ENCODE measurements at places on chromosomes 6 and 20.

GRCh38 chr6:15654250-15654649, 8.6 kb downstream of the DTNBP1 start:
- no peak for DNase-seq

GRCh38 chr20:41242352-41242751, 75.2 kb downstream of the ZHX3 start:
- DNase-seq: no peak

DNA sequence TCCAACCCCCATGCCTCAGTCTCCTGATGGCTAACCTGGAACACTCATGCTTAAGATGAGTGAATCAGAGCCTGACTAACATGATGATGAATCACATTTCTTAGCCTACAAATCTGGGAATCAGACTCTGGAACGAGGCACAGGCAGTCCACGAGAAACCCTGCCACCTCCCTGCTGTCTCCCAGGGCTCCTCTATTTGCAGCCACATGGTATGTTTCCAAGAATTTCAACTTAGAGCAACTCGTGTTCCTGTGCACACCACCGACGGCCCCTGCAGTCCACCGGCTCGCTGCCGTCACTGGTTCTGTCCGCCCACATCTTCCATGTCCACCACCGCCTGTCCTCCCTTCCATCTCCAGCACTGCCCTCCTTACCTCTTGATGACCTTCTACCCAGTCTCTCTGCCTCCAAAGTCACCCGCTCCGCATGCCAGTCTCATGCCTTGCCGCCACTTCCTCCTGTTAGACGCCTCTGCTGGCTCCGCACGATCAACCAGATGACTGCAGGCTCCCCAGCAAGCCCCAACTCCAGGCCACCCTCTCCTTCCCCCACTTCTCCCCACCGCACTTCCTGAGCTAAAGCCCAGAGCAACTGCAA, 87.6 kb downstream of the AGPAT4 start:
- DNase-seq: no peak

GRCh38 chr20:55166063-55166462, 690.7 kb downstream of the DOK5 start:
- DNase-seq: no peak

DNA sequence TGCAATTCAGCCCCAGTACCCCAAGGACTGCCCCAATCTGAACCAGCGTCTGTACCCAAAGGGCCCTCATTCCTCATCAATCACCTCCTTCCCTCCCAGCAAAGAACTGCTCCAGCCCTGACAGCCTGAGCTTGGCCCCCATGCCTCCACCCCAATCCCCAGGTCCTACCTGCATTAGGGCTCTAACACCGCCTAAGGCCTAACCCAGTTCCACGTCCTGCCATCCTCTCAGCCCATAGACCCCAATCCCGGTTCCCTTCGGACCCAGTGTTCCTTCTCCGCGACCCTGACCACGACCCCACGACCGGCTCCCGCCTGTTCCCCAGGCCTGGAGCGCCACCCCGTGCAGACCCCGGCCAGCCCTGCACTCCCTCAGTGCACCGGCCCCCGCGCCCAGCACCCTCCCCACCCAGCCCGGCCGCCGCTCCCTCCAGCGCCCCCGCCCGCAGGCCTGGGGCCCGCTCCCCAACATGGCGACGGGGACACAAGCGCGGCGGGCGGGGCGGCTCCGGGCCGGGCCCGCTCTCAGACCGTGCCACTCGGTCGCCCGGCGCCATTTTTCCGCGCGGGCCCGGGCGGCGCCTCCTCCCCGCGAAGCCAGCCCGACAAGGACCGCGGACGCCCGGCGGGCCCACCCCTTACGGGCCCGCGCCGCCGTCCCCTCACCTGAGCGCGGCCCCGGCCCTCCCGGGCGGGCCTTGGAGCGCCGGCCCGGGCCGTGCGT, 483 bp downstream of the NCOA6 start:
- peak; percentile 55 for DNase-seq

- no peak for DNase-seq
Measured at GRCh38 chr6:144178323-144178722, 28.0 kb downstream of the STX11 start.

GRCh38 chr6:36631326-36632011, 37.3 kb downstream of the SRSF3 start:
- no peak for DNase-seq

GRCh38 chr6:3291346-3291745, 32.6 kb downstream of the PSMG4 start:
- DNase-seq: no peak

DNA sequence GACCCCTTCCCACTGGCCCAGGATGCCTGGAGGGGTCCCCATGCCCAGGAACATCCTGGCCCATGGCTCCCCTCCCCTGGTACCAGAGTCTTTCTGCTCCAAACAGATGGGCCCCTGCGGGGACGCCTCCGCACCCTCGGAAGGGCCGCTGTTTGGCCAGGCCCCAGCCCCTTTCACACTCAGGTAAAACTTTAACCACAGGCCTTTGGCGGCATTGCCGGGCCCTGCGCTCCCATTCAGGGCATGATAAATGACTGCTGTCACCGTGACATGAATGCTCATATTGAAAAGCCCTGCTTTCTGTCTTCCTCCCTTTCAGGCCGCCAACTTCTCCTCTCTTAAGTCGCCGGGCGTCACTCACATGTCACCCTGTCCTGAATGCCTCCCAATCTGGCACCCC, 141.5 kb upstream of the TOP1 start:
- no peak for DNase-seq

DNA sequence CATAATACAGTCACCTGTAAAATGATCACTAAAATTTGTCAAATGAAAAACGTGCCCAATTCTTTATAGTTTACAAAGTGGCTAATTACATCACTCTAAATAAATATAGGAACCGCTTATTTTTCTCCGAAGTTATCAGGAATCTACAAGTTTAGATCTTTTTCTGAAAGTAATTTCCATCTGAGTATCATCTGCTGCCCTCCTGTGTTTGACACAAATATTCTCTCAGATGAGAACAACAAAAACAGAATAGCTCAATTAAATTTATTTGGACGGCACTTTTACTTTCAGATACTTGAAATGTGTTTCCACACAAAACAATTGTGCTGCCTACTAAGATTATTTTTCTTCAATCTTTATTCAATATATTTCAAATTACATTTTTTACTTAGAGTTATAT, 5.0 kb downstream of the SF3B5 start:
- DNase-seq: no peak

DNA sequence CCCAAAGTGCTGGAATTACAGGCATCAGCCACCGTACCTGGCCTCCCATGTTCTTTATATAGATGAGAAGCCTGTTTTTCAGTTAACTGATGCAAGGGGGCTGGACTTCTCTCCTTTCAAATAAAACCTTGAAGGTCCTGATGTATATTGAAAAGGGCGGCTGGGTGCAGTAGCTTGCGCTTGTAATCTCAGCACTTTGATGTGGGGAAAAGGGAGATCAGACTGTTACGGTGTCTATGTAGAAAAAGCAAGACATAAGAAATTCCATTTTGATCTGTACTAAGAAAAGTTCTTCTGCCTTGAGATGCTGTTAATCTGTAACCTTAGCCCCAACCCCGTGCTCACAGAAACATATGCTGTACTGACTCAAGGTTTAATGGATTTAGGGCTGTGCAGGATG, 16.1 kb upstream of the SAMHD1 start:
- no peak for DNase-seq

DNA sequence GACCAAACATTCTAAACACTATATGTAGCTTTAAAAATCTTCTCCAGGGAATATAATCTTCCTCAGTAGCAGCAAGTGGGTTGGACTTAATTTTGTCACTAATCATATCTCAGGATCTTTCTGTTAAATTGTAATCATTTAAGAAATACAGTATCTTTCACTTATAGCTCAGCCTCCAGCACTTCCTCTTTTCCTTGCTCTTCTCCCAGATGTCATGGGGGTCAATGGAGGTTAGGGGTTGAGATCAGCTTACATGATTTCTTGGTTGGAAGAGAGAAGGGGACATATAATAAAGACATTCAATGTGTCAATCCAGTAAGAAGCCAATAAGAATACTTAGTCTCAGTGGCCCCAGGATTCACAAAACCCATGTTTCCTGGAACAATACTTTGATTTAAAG, 15.7 kb upstream of the REPS1 start:
- DNase-seq: no peak

GRCh38 chr6:158665332-158665731, 15.5 kb downstream of the SYTL3 start:
- no peak for DNase-seq

DNA sequence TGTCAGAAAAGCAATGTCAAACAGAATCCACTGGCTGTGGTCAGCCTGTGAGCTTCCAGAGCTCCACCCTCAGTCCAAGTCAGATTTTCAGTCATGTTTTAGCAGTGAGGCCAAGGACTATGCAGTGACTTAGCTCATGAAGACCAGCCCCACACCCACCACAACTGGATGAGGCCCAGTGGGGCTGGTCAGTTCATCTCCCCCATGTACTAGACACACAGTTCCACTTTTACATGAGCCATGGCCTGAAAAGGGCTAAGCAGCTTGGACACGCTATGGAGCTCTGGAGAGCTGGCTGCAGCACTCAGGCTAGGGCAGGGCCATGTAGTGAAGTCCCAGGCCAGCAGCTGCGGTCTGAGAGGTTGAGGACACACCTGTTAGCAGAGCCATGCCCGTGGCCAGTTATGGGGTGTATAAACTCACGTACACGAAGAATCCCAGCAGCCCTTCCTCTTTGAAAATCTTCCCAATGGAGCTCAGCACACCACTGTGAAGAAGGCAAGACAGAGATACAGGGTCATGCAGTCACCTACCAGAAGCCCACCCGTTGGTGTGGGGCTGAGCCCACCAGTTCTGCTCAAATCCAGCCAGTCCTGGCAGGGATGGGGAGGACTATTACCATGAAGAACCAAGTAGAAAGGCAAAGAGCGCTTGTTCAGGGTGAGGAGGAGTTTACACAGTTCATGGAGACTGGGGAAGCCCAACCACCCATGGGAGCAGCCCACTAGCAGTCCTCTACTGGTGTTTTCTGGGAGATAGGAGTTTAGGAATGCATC, 10.6 kb downstream of the MTCH1 start:
- no peak for DNase-seq

DNA sequence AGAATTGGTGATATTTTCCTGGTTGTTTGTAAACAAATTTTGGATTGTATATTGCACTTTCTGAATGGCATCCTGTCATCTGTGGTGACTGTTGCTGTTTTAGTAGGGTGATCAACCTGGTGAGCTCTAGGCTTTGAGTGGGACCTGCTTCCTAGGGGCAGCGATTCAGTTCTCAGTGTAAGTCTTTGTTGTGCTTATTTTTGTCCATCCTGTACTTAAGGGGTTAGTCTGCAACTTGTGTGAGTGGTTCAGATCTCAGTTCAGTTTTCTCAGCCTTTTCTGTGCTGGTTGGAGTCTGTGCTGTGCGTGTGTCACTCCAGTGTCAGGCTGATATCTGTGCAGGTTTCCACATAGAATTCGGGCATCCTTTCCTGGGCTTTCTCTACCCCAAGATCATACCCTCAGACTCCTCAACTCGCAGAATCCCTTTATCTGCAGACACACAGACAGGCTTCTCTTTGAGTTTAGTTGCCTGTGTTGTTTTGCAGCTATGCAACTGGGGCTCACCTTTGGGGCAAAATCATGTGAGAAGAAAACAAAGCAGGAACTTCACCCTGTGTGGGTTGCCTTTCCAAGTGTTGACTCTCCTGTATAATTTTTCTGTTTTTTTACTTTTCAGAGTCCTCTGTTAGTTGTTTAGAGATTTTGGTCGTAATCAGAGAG, 177.7 kb downstream of the FARS2 start:
- no peak for DNase-seq

DNA sequence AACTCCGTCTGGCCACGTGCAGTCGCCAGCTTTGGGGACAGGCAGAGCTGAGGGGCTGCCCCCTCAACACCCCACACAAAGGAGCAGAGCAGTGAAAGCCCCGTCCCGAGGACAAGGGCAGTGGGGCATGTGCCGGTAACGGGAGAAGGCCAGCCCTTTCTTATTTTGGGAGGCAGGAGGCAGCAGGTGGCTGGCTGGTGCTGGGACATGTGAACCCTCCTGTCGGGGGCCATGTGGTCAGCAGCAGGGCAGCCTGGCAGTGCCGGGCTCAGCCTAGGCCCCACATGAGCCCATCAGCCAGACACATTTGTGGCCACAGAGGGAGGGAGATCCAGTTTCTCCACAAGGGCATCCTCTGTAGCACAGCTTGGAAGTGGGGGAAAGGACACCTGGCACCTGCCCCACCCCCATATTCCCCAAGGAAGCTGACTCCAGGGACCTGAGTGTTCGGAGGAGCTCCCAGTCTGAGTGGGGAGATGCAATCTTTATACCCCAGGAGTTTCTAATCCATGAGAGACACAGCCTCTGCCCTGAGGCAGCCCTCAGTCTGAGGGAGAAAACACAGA, 137.6 kb downstream of the MRPL14 start:
- DNase-seq: no peak

GRCh38 chr20:23156170-23156841, 70.2 kb upstream of the CD93 start:
- no peak for DNase-seq

GRCh38 chr6:17585766-17586490, 14.2 kb upstream of the FAM8A1 start:
- no peak for DNase-seq

DNA sequence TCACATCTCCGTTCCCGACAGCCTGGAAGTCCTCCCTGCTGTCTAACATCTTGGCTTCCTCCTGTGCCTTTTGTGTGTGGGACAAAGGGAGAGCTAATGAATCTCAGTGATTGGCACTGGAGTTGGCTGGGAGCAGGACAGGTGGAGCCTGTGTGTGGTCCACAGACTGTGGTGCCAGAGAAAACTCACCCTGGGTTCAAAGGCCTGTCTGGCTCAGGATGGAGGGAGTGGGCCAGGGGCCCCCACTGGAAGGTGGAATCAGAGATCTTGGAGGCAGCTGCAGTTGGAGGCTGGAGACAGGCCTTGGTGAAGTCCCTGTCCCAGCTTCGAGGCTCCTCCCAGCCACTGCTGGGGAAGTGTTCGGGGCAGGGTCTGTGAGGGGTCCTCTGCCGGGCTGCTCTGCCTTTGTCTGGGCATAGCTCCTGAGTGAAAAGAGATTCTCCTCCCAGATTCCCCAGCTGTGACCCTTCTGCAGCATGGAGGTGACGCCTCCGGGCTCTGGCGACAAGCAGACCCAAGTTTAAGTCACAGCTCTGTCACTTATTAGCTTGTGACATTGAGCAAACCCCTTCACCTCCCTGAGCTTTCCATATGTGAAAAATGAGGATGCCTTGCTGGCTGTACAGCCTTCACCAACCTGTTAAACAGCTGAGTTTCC, 13.9 kb upstream of the ITPR3 start:
- DNase-seq: no peak

DNA sequence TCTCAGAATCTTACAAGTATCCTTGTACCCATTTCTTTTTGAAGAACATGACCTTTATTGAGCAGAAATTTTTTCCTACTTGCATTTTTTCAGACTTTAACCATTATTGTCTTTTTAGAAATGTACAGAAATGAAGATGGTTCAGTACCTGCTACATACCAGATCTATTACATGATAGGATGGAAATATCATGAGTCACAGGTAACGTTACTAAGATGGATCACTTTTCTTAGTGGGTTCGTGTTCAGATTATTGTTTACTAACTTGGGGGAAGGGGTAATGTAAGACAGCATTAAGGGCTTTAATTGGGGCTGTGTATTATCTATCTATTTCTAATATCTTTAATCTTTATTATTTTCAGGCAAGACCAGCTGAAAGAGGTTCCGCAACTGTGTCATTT, 31.9 kb downstream of the NDUFAF5 start:
- no peak for DNase-seq
